ENCODE measurements at places on chromosomes 4 and X.

DNA sequence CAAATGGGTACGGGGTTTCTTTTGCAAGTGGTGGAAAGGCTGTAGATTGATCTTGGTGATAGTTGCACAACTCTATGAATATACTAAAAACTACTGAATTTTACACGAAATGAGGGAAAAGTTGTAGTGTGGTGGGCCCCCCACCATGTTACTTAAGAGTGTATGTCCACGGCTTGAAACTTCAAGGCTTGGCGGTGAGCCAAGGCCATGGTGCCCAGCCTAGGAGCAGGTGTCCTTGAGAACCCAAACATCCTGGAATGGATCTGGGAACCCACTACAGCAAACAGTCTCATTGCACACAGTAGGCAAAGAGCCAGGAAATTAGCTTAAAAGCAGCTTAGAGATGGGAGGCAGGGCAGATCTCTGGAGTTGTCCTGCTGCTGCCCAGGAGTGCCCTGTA is 62.9 kb downstream of the BRCC3 start:
- DNase-seq: no peak

DNA sequence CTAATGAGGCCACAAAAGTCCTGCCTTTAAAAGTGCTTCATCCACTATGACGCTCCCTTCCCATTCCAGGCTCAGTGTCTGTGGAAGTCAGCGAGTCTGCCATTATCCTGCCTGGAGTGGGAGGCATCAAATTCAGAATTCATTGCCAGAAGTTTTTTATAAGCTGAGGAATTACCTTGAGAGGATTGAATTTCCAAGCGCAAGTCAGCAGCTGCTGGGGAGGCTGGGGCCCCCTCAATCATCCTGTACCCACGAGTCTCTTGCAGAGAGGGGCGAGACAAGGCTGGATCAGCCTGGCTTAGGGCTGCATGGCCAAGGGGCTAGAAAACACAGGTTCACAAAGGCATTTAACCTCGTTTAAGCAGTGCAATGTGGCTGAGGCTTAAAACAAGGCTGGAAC is 170.5 kb upstream of the NOCT start:
- no peak for DNase-seq

DNA sequence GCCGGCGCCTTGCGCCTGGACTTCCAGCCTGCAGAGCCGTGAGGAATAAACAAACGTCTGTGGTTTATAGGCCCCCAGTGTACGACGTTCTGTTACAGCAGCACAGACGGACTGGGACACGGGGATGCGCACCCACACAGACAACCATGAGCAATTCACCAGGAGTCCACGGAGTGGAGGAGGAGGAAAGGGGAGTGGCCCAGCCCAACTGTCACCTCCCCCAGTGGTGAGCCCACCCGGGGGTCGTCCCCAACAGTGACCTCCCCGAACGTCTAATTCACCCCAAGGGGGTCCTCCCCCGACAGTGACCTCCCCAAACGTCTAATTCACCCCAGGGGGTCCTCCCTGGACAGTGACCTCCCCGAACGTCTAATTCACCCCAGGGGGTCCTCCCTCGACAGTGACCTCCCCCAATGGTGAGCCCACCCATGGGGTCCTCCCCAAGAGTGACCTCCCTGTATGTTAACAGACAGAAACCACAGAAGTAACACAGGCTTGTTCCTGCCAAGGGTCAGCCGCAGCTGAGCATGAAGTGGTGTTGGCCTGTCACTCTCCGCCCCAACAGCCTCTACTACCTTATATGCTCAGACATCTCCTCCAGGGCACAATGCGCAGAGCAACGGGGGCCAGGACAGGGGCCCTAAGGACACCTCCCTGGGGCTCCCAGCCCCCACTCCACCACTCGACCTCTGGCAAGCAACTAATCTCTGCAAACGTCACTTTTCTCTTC is 6.2 kb downstream of the GAK start:
- DNase-seq: no peak

GRCh38 chr4:177569434-177569833 is 127.2 kb upstream of the AGA start:
- DNase-seq: no peak

- DNase-seq: peak; percentile 81
These were observed 543 bp upstream of the SLC10A7 start for GRCh38 chr4:146522098-146522868.

DNA sequence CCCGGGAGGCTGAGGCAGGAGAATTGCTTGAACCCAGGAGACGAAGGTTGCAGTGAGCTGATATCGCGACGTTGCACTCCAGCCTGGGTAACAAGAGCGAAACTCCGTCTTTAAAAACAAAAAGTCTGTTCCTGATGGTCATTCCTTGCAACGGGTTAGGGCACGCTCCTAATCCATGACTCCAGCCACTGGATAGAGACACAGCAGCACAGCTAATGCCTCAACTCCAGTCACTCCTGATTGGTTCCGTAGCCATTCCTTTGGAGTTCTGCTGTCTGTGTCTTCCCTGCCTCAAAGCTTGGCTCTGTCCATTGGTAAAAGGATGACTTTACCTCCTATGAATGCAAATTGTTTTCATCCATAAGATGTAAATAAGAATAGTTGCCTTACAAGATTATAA is 44.3 kb upstream of the FAM9A start:
- DNase-seq: no peak

GRCh38 chr4:89682808-89683207 is 154.2 kb downstream of the SNCA start:
- DNase-seq: no peak

GRCh38 chrX:70262952-70263567 is 3.1 kb upstream of the P2RY4 start:
- peak; percentile 3 for DNase-seq

DNA sequence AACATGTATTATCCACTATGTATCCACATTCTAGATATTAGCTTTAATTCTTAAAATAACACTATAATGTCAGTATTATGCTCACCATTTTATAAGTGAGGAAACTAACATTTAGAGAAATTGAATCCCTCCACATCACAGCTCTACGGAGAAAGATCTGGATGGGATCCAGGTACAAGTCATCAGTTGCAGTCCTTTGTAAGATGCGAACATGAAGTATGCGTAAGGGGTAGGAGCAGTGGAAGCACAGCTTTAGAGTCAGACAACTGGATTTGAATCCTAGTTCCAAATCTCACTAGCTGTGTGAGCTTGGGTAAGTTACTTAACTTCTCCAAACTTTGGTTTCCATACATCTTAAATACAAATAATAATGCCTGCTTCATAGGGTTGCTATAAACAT is 162.5 kb downstream of the ATP10D start:
- DNase-seq: no peak

GRCh38 chr4:52037689-52038102 is 403 bp downstream of the SGCB start:
- DNase-seq: no peak

- no peak for DNase-seq
These were observed 19.7 kb downstream of the CXCL3 start for GRCh38 chr4:74018771-74019170.

DNA sequence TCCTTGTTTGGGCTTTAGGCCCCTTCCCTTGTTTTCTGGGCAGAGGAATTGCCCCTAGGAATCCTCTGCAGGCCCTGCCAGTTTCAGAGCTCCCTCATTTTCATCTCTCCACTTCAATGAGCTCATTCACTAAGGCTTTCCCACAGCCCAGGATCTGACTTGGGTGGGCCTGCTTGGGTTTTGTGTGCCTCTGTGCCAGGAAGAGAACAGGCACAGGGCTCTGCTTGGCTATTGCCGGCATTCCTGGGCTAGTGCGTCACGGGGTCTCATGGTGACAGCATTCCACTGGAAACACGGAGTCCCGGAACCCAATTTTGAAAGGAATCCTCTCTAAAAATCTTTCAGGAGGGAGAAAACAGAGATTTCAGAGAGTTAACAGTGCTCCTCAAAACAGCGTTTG is 150.5 kb downstream of the VCX3A start:
- DNase-seq: no peak

- DNase-seq: no peak
These were observed 14.5 kb downstream of the CMC4 start for GRCh38 chrX:155056471-155056870.

- no peak for DNase-seq
These were observed 629.6 kb downstream of the TLL1 start for GRCh38 chr4:166502660-166503059.

DNA sequence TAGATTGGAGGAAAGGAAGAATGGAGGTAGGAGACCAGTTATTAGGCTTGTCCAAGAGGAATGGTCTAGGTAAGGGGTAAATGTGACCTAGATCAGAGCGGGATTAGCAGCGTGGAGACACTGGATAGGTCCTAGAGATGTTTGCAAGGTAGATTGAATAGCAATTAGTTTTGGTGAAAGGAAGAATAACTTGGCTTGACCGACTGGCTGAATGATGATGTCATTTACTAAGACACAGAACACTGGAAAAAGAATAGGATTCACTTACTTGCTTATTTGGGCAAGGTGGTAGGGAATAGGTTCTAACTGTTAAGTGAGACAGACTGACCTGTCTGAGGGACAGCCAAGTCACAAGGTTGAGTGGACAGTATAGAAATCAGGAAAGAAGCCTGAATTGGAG is 71.3 kb downstream of the VEGFC start:
- DNase-seq: no peak

DNA sequence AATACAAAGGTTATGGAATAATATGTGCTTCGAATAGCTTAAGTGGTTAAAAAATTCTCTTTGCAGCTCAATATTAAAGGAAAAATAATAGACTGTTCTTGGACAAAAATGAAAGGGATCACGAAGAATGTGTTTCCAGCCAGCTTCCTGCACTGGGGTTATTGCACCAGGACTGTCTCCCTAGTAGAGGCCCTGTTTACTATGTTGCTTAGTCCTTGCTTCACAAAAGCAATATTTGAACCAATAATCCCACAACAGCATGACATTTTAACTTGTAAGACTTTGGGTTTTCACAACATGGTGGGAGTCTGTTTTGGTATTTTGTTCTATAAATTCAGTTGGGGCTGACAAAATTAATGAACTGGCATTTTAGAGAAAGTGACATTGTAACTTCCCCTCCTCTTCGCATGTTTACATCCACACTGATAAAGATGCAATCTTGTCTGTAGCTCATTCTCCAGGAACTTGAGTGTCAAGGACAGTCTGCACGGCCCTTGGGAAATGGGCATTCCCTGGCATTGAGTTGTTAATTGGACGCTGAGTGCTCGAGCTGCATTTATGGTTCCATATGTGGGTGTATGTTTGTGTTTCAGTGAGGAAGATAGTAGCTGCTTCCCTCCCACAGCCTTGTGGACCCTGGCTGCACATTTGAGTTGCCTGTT is 39.0 kb downstream of the SHROOM2 start:
- no peak for DNase-seq

- DNase-seq: no peak
These were observed 145.8 kb downstream of the AASDH start for GRCh38 chr4:56241500-56241899.

DNA sequence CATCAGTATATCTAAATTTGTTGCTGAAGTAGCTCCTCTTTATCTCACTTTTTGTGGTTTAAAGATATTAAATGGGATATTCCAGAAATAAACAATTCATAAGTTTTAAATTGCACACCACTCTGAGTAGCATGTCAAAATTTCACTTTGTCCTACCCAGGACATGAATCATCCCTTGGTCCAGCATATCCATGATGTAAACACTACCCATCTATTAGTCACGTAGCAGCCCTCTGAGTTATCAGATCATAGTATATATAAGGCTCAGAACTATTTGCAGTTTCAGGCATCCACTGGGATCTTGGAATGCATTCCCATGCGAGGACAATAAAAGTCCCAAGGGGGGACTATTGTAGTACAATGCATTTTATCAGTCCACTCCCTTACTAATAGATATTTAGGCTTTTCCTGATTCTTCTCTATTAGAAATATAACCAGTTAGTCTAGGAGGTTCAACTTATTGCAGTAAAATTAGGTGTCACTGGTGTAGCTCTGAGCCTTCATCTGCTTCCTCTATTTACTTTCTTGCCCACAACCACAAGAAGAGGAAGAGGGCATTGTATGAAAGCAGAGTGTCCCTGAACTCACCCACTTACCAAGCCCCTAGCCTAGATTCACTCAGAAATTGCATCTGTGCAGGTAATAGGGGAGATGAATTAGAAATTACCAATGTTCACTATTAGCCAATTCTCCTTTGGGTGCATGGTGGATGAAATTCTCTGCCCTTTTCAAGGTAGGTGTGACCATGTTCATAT is 409.8 kb upstream of the GALNT7 start:
- DNase-seq: no peak

DNA sequence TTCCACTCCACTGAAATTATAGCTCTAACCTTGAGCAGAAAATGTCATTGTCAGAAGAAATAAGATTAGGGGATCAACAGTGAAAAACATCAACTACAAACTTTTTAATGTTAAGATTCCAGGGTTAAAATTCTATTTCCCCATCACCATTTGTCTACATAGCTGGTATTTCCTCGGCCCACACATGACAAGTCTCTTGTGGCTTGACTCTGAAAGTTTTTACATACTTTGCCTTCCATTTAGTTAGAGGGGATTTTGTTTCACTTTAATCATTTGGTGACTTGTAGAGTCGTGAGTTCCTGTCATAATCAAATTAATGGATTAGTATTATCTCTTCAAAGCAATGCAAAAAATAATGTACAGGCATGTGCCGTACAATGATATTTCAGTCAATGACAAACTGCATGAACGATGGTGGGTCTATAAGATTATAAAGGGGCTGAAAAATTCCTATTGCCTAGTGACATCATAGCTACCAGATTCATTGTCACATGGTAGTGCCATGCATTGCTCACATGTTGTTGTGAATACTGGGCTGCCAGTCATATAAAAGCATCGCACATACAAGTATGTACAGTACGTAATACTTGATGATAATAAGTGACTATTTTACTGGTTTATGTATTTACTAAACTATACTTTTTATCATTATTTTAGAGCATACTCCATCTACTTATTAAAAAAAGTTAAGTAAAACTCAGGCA is 72.0 kb downstream of the ING2 start:
- DNase-seq: no peak

Data from CD4-positive, alpha-beta T cell treated with Interferon gamma for 1 hour (primary cell).